ENCODE measurements at places on chromosomes 7 and 10.

- DNase-seq = no peak
These were observed 90.4 kb downstream of the HIPK2 start for GRCh38 chr7:139687211-139687954.

DNA sequence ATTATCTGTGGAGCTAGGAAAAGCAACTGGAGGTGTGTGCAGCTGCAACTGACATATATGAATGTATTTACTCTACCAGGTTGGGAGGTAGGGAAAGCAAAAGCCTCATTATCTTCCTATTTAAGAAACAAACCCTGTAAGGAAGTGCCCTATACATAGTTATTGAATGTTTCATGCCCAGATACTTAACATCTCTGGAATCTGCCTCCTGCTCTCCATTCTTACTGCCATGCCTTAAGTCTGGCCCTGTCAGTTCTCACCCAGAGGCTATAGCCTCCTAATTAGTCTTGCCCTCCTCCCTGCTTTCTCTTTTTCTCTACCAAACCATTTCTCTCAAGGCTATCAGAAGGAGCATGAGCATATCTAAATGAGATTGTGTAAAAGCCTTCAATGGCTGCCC lies 542.6 kb upstream of the LRRN3 start:
- no peak for DNase-seq

- no peak for DNase-seq
These were observed 1073.0 kb downstream of the XPNPEP1 start for GRCh38 chr10:108850138-108850854.

- no peak for DNase-seq
These were observed 23.8 kb upstream of the SEC61G start for GRCh38 chr7:54782829-54783228.

DNA sequence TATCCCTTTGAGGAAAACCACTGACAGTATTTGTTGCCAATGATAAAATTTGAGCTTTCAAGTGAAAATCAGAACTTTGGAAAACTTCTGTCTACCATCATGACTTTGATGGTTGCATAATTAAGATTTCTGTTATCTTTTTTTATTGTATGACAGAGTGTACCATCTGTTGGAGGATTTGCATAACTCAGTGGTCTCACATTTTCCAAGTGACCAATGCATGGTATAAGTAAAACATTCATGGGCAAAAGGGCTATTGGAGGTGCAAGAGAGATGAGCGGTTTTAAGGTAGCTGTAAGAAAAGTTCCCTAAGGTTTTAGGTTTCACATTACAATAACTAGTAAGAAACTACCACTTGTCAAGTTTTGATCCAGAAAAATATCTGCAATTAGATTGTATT lies 625.3 kb downstream of the PARD3 start:
- no peak for DNase-seq

GRCh38 chr7:114860206-114860605 lies 61.7 kb upstream of the MDFIC start:
- no peak for DNase-seq

- DNase-seq = no peak
These were observed 34.5 kb downstream of the DNMBP start for GRCh38 chr10:99975106-99975829.

All from fibroblast of skin of left biceps (primary cell).